Epithelial cell of proximal tubule (primary cell): ENCODE measurements at places on chromosomes 12 and 14.

DNA sequence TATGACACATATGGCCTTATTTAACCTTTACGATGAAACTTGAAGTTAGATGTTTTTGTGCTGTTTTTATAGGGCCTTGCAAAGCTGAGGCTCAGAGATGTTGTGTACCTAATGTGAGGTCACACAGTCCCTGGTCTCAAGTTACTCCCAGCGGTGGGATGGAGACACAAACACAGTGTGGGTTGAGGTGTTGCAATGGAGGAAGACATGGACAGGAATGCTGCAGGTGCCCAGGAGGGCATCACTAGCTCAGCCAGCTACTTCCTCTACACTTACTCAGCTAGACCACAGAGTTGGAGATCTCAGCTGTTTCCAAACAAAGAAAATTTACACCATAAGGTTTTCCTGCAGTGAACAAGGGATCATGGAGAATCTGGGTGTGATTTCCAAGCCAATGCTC lies 15.5 kb downstream of the LHX5 start:
- no peak for DNase-seq

DNA sequence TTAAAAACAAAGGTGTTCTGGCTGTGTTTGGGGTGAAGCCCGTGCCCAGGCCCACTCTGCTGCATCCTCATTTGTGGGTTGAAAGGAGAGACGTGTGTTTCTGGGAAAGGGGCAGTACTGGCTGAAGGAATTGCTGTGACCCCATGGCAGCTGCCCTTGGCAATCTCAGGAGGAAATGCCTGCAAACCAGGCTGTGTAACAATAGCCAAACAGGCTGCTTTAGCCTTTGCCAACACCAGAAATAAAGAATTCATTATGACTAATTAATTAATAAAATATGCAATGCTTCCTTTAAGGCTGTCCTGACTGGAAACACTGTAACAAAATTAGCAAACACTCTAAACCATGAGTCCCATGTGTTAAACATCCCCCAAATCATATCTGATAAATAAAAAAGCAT lies 53.0 kb upstream of the KRR1 start:
- DNase-seq = no peak

DNA sequence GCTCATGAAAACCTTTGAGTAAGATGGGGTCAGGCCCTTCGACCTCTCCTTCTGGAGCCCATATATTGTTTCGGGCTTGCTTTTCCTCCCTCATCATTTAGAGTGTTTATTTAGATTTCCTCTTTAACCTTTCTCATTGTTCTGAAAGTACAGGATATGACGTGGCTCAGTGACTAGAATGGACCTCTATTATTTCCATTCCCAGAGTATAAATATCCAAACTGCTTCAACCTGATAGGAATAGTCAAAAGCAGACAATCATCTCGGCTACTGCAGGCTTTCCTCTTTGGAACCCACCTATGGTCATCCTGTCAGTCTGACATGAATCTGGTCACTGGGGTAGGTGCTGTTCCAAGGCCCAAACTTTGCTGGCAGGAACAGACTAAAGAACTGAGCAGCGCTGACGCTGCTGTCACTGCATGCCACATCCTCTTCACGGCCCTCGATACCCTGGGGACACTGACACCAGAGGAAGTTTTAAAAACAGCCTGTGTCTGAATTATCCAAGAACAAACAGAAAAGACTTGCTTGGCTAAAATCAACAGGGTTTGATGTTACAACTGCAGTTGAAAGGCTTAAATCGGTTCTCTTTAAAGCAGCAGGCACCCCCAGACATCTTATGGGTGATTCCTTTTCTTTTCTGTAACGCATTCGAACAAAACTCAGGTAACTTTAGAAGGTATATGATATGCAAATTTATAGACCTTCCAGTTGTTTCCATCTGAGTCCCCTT lies 5.0 kb upstream of the DDX47 start:
- DNase-seq = no peak

DNA sequence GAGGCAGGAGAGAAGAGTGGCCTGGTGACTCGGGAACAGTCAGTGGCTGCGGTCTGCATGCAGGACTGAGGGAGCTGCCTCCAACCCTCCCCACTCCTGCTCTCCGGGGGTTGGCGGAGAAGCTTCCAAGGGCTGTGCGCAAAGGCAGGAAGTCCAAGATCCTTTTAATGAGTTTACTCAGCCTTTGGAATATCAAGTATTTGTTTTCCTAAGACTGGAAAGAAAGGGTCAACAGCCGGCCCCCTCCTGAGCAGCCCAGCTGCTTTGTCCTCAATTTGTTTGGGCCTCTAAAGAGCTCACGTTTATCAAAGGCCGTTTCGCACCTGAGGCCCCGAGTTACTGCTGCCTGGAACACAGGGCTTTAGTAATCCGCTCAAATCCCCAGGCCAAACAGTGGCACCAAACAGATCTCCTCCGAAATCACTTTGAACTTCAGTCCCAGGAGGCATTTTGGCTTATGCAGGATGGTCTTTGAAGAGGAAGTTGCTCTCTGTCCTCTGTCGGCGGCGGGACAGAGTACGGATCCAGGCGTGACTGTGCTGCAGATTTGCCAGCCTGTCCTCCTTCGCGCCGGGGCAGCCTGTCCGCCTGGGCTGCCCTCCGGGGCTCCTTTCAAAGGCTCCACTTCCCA lies 117.2 kb upstream of the FZD10 start:
- DNase-seq = no peak

GRCh38 chr12:54215989-54216796 lies 27.4 kb upstream of the SMUG1 start:
- no peak for DNase-seq

DNA sequence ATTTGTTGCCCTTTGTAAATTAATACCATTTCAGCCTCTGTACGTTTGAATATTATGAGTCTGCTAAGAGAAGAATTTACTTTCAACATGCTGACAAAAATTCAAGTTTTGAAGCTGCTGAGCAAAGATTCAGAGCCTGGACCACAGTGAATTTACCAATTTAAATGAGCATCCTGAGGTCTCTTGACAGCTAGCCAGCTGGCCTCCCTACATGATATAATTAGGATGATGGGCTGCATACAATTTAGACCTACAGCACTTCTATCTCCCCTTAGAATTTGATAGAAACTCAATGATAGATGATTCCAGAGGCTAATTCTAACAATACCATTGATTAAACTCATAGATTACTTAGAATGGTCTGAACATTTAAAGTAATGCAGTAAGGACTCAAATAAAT lies 10.0 kb upstream of the EEA1 start:
- DNase-seq = no peak

DNA sequence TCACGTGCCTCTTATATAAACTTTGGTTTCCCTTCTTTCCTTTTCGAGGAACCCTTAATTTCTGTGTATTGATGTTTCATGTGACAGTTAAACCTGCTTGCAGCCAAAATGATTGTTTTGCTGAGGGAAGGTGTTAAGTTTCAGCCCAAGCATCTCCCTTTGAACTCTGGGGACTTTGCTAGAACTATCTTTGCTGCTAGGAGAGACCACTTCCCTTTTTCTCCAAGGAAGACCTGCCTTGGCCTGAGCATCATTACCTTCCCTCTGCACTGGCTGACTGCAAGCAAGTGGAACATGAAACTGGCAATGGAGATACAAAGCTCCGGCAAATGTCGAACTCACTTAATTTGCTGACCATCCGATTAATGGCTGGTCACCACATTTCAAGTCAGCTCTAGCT lies 192.8 kb downstream of the GRIN2B start:
- DNase-seq = no peak

DNA sequence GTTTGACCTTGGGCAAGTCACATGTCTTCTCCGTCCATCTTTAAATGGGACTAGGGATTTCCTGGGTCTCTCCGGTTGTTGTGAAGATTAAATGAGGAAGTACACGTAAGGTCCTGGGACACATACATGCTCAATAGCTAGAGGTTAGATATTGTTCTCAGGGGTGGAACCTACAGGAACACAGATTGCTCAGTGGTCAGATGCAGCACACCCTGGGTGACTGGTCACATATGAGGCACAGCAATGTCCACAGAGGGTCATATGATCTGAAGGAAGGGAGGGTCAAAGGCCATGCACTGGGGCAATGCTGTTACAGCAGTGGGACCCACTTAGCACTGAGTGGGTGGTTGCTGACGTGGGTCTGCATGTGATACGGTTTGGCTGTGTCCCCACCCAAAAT lies 11.4 kb upstream of the SLC8B1 start:
- no peak for DNase-seq
